ENCODE measurements at places on chromosomes 1 and 21. TPM values are rescaled to one million over a fixed set of nuclear protein-coding genes. Genes with fewer than 3 reads are reported as not detected.

DNA sequence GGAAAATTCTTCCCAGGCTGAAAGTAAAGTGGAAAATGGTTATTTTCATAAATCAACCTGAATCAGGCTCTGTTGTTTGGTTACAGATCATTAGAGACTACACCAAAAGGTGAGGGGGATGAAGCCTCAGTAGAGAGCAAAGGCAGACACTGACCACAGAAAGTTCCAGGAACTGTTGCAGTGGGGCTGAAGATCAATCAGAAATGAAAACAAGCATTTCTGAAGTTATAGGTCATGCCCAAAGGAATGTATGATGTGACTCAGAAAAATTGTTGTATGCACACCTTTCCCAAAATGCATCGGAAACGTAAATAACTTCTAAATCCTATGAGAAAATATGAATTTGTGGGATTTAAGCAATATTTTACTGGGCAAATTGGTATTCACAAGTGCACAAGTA, 63.3 kb downstream of the FYB2 start:
- DNase-seq = no peak

DNA sequence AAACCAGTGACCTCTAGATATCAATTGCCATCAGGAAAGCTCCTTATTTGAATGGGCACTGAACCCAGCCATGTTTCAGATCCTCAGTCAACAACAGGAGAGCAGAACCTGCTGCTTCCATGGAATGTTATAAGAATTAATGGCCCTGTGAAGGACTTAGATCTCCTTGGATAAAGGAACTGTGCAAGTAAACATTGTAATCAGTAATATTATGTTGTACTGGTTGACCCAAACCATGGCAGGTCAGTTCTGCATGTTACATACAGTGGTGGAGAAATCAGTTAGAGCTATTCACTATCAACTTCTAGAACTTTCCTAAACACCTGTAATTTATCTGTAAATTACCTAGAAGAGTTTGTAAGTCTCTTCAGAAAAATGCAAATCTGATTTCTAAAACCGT, 11.2 kb upstream of the CLDN8 start:
- DNase-seq = no peak

- DNase-seq = no peak
Observed at GRCh38 chr1:23793861-23794731, 3.2 kb downstream of the LYPLA2 start.

- DNase-seq = no peak
Observed at GRCh38 chr1:29357452-29357851, 121.1 kb downstream of the PTPRU start.

- peak; percentile 74 for DNase-seq
Observed at GRCh38 chr1:13699936-13700520, at the start of gene PRDM2. TSS of gene PRDM2 (plus strand) at chr1:13700188. CDS start at chr1:13715606, 15,418 bp downstream.

GNAT2 gene
- not detected for total RNA-seq
